ENCODE measurements at places on chromosomes 7 and 10.

DNA sequence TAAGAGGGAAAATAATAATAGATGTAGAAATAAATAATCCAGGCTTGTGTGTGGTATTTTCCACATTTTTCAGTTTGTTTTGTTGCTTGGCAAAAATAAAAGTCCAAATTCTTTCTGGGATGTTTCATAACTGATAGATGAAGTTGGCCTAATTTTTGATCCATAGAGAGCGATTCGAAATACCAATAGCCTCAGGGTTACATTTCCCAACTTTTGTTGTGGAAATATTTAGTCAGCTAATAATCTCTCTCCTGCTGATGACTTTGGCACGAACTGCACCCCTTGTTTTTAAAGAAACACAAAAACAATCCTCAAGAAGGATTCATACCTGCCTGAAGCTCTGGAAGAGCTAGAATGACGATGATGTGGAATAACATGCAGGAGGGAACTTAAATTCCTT, 483.2 kb downstream of the ADRA2A start:
- DNase-seq: no peak

GRCh38 chr7:6482743-6483119, 35.0 kb upstream of the DAGLB start:
- no peak for DNase-seq

DNA sequence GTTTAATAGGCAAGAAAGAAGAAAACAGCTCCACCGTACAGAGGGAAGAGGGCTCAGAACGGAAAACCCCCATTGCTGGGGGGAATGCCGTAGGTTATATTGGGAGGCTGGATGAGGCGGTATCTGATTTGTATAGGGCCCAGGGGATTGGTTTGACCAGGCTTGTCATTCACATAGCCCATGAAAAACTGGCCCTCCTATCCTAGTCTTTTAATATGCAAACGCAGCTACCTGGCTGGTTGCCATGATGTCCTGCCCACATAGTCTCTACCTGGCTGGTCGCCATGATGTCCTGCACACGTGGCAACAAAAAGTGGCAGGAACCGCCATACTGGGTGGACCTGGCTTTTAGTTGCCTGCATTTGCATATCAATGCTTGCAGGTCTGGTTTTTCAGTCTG, 84.7 kb downstream of the AUTS2 start:
- no peak for DNase-seq

- DNase-seq: no peak
Observed at GRCh38 chr7:68203251-68203650, 1206.6 kb downstream of the TYW1 start.

- no peak for DNase-seq
Observed at GRCh38 chr7:29116361-29117200, 29.8 kb downstream of the CPVL start.

GRCh38 chr7:140596519-140597427, 43.8 kb downstream of the DENND2A start:
- no peak for DNase-seq

GRCh38 chr7:137873524-137873923, 26.8 kb upstream of the DGKI start:
- peak; percentile 85 for DNase-seq

DNA sequence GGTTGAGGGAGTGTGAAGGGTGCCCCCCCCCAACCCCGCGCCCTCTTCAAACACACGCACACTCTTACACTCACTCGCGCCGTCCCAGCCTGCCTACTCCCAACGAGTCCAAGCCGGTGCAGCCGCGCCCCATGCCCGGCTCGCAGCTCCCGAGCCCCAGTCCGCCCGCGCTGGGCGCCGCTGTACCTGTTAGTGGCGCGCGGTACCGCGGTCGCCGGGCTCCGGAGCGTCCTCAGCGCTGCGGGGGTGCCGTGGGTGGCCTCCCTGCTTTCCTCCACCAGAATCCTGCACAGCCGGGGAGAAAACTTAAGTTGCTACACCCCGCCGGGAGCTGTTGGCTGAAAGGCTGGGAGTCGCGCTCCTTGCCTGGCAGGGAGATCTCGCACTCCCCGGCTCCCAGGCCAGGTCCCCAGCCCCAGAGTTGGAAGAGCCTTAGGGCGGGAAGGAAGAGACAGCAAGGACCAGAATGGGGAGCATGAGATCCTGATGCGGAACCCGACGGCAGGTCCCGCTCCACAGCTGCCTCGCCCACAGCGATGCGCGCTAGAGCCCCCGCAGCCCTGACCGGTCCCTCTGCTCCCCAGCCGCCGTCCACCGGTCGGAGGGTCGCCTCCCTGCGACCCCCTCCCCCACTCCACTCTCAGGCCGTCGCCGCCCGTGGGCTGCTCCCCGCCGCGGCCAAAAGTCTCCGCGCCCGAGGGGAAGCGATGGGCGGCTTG, 863 bp downstream of the ST8SIA6 start:
- DNase-seq: peak; percentile 4

DNA sequence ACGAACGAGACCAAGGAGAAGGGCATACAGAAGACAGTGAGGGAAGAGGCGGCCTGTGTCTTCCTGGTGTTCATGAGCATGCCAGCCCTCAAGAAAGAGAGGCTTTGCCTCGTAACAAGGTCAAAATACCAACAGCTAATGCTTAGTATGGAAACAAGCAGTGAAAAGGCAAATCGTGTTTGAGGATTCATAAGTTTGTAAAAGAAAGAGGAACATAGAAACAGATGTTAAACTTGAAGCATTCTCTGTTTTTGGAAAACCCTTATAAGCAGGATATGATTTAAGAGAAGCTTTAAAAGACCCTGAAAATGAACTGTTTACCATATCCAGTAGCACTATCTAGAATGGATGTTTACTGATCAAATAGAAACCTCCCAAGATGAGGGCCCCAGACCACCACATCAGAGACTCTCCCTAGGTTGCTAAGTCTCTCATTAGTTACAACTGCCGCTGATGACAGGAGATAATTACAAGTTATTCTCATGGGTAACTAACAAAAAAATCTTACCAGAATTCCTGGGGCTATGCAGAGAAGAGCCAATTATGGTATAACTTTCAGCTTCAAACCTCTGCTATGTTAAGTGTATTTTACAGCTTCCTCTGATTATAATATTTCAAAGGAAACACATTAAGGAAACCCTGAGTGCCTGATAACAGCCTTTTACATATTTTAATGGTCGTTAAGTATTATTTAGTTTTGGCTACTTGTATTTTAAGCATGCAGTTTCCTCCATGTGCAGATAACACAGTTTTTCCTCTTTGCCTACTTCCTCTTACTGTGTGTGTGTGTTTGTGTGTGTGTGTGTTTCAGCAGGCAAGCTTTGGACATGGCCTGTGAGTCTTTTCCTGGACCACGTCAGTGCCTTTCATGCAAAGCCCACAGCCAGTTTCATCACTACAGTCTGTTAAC, 17.9 kb downstream of the JCAD start:
- DNase-seq: no peak

DNA sequence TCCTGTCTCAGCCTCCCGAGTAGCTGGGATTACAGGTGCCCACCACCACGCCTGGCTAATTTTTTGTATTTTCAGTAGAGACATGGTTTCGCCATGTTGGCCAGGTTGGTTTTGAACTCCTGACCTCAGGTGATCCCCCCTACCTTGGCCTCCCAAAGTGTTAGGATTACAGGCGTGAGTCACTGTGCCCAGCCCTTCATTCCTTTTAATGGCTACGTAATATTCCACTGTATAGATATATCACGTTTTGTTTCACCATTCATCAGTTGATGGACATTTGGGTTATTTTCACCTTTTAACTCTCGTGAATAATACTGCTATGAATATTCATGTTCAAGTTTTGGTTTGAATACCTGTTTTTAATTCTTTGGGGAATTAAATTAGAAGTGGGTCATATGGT, 44.6 kb upstream of the CYCS start:
- no peak for DNase-seq

DNA sequence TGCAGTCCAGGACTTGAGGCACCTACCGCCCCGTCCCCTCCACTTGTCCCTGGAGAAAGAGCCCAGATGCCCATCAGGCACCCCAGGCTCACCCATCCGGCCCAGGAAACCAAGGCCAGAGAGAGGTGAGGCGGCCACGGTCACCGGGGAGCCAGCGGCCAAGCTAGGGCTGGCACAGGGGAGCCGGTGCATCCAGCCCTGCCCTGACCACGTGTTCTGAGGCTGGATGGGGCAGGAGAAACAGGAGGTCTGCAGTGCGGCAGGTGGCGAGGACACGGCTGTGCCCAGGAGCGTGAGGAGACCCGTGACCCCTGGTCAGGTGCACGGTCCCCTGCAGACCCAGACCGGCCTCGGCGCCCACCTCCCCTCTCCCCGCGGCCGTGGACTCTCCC, 27.6 kb downstream of the UNCX start:
- DNase-seq: no peak

DNA sequence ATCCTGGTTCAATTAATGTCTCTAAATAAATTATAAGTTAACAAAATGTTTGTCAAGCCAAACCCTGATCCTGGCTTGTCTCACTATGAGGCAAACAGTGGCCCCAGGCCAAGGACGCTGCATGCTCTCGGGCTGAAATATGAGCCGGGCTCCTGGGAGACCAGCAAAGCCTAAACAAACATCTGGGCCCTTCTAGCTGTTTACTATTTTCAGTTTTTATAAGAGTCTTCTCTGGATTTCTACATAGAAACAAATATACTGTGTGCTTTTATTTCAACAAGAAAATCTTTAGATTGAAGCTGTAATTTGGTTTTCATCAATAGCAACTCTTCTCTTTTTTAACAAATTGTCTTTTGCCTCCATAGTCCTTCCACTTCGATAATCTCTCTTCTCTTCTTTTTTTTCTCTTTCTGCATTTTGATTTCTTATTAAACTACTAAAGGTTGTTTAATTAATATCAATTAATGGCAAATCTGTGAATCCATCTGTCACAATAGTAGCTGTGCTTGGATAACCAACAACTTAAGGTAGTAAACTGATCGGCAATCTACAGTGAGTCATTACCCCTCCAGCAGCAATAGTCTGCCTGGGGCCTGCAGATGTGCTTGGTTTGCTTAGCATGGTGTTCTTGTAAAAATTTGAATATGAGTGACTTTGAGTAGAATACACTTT, 83.3 kb upstream of the DNAJC1 start:
- peak; percentile 64 for DNase-seq

GRCh38 chr10:43043342-43043772, 33.5 kb upstream of the RET start:
- DNase-seq: no peak

GRCh38 chr10:34078017-34078744, 736.9 kb downstream of the PARD3 start:
- no peak for DNase-seq

GRCh38 chr10:93615576-93616235, 3.4 kb downstream of the PDE6C start:
- DNase-seq: no peak

- no peak for DNase-seq
Observed at GRCh38 chr7:142608630-142609428, 140.4 kb upstream of the PRSS1 start.

DNA sequence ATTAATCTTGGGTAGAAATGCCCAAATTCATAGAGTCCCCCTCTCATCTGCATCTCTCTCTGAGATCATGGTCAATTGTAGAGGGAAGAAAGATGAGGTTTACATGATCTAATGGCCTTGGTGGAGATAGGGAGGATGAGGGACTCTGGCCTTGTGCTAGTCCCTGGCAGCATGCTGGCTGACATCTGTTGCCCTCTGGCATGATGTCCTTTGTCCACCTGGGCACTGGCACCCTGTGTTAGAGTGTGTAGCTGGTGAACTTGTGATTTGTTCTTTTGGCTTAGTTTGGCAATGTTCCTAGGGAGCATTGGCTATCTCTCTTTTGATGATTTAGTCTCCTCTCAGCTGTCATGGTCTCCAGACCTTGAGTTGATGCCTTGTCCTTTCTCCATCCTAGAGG, 103.2 kb downstream of the DYNC1I1 start:
- no peak for DNase-seq

DNA sequence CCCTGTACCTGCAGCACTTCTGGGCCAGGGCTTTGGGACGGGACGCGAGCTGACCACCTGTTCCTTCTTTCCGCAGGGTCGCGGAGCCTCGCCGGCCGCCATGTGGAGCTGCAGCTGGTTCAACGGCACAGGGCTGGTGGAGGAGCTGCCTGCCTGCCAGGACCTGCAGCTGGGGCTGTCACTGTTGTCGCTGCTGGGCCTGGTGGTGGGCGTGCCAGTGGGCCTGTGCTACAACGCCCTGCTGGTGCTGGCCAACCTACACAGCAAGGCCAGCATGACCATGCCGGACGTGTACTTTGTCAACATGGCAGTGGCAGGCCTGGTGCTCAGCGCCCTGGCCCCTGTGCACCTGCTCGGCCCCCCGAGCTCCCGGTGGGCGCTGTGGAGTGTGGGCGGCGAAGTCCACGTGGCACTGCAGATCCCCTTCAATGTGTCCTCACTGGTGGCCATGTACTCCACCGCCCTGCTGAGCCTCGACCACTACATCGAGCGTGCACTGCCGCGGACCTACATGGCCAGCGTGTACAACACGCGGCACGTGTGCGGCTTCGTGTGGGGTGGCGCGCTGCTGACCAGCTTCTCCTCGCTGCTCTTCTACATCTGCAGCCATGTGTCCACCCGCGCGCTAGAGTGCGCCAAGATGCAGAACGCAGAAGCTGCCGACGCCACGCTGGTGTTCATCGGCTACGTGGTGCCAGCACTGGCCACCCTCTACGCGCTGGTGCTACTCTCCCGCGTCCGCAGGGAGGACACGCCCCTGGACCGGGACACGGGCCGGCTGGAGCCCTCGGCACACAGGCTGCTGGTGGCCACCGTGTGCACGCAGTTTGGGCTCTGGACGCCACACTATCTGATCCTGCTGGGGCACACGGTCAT, 13.3 kb downstream of the GPR146 start:
- DNase-seq: no peak

- no peak for DNase-seq
Observed at GRCh38 chr7:15687546-15688278, 1.2 kb upstream of the MEOX2 start.

DNA sequence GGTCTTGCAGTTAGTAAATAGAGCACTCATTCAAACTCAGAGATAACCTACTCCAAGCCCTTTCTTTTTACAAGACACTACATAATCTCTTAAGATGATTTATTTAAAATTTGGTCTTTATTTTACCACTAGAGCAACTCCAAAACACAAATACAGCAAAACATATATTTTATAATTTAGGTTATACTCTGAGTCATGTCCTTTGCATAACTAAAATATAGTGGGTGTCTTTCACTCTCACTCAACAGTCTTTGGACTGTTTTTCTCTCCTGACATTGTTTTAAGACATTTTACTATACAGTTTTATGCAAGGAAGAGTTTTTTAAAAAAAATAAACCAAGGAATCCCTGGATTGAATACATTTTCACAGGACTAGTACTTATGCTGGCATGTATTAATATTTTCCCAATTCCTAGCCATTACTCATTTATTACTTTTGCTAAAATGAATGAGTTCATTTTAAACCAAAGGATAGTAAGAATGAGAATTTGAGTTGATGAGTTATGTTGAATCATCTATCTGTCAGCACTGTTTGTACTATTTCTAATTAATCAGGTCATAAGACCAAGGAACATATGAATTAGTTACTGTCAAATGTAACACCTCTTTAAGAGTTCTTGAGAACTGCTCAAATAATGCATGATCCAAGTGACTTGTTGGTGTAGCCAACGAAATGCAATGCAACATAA, 303.1 kb upstream of the FZD1 start:
- no peak for DNase-seq

- DNase-seq: no peak
Observed at GRCh38 chr10:79176052-79176501, 107.3 kb downstream of the ZMIZ1 start.

GRCh38 chr7:48351900-48352299, 180.6 kb downstream of the ABCA13 start:
- no peak for DNase-seq

Data from GM04504 (cell line).